ENCODE measurements at places on chromosomes 16 and 17.

DNA sequence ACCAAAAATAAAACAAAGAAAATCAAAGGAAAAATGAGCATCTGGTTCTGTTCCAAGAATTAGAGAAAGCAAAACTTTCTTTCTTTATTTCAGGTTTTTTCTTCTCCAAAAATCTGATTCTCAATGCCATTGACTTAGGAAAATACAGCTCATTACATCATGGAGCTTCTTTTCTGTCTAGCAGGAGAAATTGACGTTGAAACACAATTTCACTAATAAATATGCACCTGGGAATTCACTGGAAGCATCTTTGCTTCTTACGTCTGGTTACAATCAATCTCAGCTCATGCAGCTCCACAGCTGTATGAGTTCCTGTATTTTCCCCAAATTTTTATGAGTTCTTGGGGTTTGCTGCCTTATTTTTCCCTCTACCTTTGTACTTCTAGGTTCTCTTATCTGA is 1568.6 kb upstream of the GOT2 start:
- DNase-seq, result no peak

DNA sequence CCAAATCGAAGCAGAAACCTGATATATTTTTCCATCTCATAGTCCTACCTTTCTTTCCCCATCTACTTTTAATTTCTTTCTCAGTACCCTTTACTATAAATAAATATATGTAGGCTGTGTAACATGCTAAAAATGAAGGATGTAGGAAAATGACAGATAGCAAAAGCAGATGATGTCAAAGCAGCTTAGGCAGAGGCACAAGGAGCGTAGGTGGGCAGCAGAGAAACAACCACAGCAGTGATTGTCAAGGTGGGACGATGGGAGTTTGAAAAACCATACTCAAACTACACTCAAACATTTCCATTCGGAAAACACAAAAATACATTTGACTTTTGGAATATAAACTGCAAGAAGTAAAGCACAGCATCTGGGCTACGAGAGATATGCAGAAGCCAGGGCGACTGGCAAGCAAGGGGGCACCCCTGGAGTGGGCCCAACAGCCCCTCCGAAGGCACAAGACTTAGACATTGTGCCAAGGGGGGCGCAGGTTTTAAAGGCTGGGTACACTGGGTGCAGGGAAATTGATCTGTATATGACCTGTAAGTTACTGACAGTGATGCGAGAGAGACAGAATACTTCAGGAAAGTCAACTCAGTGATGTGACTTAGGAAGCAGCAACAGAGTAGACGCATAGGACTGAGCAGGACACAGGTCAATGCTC is 31.1 kb downstream of the SNN start:
- no peak for DNase-seq

DNA sequence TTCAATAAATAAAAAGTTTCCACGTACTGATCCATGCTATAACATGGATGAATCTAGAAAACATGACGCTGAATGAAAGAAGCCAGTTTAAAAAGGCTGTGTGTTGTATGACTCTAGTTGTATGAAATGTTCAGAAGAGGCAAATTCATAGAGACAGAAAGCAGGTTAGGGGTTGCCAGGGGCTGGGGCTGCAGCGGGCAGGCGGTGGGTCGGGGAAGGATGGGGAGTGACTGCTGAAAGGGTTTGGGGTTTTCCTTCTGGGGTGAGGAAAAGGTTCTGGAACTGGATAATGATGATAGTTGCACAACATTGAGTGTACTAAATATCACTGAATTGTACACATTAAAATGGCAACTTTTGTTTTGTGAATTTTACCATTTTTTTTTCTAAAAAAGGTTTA is 36.3 kb downstream of the NOL11 start:
- DNase-seq, result no peak

DNA sequence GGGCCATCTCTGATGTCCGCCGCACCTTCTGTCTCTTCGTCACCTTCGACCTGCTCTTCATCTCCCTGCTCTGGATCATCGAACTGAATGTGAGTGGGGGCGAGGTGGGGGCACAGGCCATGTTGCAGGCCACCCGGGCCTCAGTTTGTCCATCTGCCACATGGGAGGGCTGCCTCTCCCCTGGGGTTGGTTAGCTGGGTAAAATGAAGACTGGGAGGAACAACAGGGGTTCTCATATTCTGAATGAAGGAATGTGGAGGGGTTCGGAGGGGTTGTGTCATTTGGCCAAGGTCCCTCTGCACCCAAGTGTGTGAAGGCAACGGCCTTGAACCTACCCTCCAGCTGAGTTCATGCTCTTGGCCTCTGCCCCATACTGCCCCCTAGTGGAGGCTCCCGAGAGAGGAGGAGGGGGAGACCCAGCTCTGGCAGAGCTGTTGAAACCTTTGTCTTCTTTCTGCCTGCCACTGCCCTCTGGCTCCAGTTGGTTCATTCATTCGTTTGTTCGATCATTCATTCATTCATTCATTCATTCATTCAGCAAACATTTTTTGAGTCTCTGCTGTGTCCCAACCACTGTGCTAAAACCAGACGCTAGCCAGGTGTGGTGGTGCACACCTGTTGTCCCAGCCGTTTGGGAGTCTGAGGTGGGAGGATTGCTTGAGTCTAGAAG is 11.4 kb upstream of the TCAP start:
- DNase-seq, result peak; percentile 57

GRCh38 chr16:12646490-12647274 is 157.0 kb downstream of the CPPED1 start:
- DNase-seq, result peak; percentile 19

DNA sequence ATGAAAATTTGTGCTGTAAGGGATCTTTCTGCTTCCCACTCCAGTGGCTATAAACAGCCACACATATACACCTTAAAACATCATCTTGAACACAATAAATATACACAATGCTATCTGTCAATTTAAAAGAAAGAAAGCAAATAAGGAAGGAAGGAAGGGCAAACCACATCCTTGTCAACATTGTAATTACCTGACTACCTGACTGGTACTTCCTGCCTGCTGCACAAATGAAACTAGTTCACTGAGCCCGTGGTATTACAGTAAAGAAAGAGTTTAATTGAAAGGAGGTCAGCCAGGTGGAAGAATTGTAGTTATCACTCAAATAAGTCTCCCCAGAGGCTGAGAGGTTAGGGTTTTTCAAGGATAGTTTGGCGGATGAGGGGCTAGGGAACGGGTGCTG is 344.4 kb upstream of the ASIC2 start:
- no peak for DNase-seq

Data from kidney capillary endothelial cell (primary cell).